OCI-LY7 (cell line): ENCODE measurements at places on chromosomes 2 and 18.

GRCh38 chr18:10482985-10483949 is 28.8 kb downstream of the APCDD1 start:
- peak; percentile 81 for DNase-seq

DNA sequence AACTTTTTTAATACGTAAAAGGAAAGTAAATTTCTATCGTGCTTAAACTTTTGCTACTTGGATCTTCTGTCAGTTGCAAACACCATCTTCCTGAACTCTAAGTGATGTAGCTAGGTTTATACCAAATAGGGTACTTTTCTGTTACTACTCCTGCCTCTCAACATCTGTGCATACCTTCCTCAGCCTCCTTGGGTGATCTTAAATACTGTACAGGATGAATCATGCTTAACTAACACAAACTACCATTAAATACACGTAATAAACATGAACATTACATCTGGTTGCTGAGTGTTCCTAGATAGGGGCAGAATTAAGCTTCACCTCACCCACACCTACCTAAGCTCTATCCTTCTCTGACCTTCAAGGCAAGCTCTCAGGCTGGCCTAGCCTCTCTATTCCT is 398.0 kb downstream of the TXNL1 start:
- DNase-seq: no peak

DNA sequence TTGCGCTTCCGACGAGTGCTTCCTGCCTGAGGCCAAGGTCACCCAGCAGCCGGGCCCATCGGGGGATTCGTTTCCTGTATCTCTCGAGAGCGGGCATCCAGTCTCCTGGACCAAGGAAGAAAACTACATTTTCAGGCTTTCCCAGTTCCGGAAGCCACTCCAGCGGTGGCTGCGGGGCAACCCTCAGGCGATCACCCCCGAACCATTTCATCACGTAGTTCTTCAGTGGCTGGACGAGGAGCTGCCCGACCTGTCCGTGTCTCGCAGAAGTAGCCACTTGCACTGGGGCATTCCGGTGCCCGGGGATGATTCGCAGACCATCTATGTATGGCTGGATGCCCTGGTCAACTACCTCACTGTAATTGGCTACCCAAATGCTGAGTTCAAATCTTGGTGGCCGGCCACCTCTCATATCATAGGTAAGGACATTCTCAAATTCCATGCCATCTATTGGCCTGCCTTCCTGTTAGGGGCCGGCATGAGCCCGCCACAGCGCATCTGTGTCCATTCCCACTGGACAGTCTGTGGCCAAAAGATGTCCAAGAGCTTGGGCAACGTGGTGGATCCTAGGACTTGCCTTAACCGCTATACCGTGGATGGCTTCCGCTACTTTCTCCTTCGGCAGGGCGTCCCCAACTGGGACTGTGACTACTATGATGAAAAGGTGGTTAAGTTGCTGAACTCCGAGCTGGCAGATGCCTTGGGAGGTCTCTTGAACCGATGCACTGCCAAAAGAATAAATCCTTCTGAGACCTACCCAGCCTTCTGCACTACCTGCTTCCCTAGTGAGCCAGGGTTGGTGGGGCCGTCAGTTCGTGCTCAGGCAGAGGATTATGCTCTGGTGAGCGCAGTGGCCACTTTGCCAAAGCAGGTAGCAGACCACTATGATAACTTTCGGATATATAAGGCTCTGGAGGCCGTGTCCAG is 1.0 kb downstream of the MARS2 start:
- DNase-seq: peak; percentile 74

DNA sequence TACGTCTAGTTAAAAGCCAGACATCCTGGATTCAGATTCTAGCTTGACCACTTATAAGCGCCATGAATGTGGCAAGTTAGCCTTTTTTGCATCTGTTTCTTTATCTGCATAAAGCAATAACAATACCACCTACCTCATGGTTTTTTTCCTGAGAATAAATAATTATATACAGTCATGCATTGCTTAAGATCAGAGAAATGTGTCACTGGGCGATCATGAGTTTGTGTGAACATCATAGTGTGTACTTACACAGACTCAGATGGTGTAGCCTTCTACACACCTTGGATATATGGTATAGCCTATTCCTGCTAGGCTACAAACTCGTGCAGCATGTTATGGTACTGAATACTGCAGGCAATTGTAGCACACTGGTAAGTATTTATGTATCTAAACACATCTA is 84.7 kb upstream of the PELI1 start:
- DNase-seq: no peak

DNA sequence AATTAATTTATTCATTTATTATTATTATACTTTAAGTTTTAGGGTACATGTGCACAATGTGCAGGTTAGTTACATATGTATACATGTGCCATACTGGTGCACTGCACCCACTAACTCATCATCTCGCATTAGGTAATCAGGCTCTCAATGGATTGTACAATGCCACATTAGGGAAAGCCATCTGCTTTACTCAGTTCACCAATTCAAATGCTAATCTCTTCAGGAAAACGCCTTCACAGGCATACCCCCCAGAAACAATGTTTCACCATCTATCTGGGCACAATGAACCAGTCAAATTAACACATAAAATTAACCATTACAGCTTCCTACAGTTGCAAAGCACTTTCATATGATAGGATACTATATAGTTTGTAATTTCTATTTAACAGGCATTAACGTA is 84.8 kb upstream of the DNAJC10 start:
- no peak for DNase-seq

- no peak for DNase-seq
These were observed 96.2 kb upstream of the DLX2 start for GRCh38 chr2:172198908-172199307.

DNA sequence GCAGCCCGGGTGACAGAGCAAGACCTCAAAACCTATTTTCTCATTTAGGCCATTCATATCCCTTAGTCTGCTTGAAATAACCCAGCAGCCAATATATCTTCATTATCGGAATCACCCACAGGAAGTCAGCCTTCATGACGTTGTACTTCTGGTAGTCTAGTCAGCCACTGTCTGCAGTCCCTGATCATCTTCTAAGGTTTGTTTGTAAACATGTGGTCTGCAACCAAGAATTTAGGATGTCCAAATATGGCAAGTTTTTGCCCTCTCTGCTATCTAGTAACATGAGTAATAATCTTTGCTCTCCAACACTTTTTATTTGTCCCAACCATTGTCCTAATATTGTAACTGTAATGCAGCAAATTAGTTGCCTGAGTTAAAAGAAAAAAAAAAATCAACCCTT is 92.5 kb downstream of the PRPF40A start:
- DNase-seq: no peak

DNA sequence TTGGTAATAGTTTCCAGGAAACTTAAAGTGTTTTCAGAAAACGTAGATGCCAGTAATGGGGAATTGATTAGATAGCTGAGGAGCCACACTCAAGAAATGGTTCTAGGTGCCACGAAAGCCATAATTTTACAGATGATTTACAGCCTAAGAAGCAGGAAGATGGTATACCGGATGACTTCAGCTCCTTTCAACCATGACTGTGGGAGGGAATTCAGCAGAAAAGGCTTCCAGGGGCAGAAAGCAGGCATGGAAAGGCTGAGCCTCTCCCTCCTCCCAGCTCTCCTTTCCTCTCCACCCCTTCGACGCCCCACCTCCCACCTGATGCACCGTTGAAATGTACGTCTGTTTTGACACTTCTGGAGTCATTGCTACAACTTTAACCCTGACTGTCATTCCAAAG is 68.6 kb upstream of the SMIM21 start:
- no peak for DNase-seq

DNA sequence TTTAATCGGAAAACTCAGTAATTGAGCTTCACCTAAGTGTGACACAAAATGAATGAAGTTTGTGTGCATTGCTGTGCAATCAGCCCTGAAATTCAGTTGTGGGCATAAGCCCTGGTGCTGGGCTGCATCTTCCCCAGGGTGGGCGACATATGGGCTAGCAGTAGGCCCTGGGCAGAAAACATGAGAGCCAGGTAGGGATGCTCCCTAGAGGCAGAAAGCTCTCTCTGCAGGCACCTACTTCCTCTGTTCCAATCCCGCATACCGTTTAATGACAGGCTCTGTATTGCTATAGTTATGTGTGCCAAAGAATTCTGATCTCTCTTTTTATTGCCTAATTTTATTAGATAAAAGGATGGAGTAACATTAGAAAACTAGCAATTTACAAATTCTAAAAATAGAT is 456.7 kb downstream of the NRXN1 start:
- no peak for DNase-seq

GRCh38 chr2:221958224-221958623 is 340.6 kb downstream of the PAX3 start:
- DNase-seq: no peak

- peak; percentile 91 for DNase-seq
These were observed 138.3 kb upstream of the ID2 start for GRCh38 chr2:8543383-8544170.

DNA sequence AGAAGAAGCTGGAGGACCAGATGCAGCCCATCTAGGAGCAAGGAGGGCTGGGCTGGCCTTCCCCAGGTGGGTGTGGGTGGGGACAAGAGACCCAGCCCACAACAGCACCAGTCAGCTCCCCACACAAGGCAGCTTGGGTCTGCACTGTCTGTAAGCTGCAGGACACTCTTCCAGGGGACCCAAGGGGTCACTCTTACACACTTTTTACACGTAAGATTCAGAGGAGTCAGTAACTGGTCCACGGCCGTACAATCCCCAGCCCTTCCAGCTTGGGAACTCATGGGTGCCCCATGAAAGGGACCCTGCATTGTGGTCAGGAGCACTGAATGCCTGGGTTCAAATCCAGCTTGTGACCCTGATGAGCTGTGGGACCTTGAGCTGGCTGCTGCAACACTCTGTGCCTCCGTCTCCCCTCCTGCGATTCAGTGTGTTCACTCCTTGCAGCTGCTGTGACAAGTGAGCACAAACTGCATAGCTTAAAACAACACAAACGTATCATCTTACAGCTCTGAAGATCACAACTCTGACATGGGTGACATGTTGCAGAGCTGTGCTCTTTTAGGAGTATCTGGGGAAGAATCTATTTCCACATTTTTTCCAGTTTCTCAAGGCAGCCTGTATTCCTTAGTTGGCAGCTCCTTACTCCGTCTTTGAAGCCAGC is 11.1 kb upstream of the SLC66A3 start:
- DNase-seq: no peak

GRCh38 chr2:53104263-53104662 is 663.3 kb upstream of the CHAC2 start:
- DNase-seq: no peak

DNA sequence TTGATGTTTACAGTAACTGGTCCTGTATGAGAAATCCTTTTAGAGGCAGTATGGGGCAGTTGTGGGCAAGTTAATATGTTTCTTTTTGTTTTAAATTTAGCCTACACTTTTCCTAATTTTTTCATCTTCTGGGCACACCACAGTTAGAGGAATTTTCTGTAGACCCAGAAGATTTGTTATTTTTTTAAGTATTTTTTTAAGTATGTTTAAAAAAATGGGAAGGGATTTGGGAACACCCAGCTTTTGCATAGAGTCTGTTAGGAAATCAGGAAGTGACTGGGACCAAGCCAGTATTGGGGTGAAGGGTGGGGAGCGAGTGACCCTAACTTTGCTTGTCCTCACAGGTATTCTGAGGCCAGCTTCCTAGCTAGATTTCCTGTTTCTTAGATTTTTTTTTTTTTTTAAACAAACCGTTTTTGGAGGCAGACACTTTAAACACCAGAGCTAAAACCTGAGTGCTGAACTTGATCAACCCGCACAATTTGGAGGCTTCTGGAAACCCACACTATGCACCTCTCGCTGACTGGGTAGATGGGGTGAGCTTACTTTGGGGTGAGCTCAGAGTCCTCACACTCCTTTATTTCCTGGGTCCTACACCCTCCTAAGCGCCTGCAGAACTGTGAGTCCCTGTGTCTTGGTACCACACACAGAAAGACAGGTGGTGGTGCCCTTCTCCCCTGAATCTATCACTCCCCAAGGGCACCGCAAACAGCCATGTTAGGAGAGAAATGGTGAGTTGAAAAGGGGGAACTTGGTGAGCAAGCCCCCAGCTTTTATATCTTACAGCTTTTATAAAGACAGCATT is 5.2 kb downstream of the GATA6 start:
- no peak for DNase-seq

- no peak for DNase-seq
These were observed 368.1 kb upstream of the NETO1 start for GRCh38 chr18:73235921-73236320.

DNA sequence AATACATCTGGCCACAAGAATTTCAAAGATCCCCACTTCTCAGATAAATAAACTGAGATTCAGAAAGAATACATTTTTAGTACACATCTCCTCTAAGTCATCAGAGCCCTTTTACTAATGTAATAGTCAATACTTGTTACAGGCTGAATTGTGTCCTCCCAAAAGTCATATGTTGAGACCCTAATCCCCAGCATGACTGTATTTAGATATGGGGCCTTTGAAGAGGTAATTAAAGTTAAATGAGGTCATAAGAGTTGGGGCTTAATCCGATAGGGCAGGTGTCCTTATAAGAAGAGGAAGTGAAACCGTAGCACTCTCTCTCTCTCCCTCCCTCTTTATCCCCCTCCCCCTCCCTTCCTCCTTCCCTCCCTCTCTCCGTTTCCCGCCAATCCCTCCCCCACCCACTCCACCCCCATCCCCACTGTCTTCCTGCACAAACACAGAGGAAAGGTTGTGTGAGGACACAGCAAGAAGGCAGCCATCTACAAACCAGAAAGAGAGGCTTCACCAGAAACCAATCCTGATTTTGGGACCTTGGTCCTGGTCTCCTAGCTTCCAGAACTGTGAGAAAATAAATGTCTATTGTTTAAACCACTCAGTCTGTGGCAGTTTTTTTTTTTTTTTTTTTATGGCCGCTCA is 66.6 kb upstream of the ZNF397 start:
- peak; percentile 83 for DNase-seq

- no peak for DNase-seq
These were observed 81.8 kb upstream of the CREB1 start for GRCh38 chr2:207448006-207448405.

GRCh38 chr2:74530239-74531187 is 780 bp downstream of the HTRA2 start:
- DNase-seq: peak; percentile 60

DNA sequence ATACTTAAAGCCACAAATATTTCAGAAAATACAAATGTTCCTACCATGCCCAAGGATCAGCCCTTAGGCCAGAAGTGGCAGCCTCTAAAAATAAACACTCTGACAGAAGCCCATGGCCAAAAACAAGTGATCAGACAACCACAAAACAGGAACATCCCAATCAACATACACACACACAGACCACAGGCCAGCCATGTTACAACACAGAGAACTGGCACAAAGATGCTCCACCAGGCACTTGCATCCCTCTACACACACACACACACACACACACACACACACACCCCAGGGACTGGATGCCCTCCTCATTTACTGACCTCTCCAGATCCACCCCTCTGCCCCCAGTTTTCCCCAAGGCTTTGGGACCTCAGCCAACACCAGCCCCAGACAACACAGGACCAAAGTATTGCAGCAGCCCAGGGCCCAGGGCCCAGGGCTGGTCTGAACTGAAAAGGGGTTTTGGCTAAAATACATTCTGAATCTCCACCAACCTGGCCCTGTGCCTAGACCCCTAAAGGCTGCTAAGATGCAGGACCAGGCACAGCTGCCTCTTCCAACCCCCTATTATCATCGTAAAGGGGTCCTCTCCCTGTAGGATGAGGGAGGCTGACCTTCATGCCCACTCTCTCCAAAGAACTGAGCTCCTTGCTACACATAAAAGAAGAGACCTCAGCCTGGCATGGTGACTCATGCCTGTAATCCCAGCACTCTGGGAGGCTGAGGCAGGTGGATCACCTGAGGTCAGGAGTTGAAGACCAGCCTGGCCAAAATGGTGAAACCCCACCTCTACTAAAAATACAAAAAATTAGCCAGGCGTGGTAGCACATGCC is 151.4 kb downstream of the TNS1 start:
- no peak for DNase-seq

GRCh38 chr18:7604361-7604760 is 37.2 kb downstream of the PTPRM start:
- no peak for DNase-seq

- no peak for DNase-seq
These were observed 250.5 kb downstream of the LOXHD1 start for GRCh38 chr18:46406539-46406932.
